Activated naive CD4-positive, alpha-beta T cell (primary cell): ENCODE measurements at places on chromosomes 11 and 22.

DNA sequence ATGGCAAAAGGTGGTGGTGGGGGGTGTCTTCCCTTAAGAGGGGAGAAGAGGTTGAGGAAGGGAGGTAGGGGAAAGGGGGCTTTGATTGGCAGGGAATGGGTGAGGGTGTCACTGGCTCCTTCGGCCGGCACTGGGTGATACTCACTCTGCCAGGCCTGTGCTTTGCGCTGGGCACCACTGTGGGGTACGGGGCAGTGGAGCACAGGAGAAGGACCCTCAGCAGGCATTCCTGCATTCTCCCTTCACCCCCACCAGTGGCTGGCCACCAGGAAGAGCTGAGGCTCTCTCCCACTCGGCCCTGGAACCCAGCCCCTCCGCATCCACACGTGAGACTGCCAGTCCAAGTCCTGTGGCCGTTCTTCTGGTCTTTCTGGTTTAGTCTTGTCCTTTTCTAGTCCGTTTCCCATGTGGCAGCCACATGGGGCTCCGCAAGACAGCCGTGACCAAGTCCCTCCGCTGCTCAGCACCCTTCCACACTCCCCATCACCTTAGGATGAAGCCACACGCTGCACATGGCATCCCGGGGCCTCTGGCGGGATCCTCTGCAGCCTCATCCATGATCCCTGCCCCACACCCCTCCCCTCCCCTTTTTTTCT lies 8.0 kb downstream of the CAPN5 start:
- DNase-seq: no peak

DNA sequence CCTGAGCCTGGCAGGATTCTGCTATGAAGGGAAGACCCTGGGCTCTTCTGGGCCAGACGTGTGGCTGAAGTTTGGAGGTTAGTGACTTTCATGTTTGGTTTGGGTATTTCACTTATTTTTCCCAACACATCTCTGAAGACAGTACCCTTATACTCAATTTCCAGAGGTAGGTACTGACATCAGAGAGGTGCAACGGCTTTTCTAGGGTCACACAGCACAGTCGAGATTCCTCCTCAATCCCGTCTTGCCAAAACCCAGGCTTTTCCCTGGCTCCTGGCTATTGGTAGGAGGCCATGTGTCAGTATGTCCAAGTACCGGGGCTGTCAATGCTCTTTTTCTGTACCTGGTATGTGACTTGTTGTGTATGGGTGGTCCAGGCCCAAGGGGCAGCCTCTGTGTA lies 6.1 kb upstream of the PMM1 start:
- DNase-seq: no peak

DNA sequence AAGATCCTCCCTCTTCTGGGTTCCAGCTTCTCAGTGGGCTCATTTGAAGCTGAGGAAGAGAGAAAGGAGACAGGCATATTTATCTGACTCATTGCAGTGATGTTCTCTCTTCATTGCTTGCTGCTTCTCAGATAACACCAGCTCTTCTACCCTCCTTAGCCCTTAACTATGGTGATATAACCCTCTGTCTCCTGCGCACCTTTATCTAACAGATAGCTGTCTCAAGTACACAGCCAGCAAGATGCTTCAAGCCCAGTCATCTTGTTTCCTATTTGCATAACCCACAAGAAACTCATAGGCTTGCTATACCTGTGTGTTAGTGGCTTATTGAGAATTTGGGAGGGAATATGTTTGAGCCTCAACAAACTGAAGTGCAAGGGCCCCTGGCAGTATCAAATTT lies 12.6 kb downstream of the PRSS23 start:
- DNase-seq: no peak

GRCh38 chr11:118552341-118552740 lies 13.4 kb downstream of the IFT46 start:
- no peak for DNase-seq

DNA sequence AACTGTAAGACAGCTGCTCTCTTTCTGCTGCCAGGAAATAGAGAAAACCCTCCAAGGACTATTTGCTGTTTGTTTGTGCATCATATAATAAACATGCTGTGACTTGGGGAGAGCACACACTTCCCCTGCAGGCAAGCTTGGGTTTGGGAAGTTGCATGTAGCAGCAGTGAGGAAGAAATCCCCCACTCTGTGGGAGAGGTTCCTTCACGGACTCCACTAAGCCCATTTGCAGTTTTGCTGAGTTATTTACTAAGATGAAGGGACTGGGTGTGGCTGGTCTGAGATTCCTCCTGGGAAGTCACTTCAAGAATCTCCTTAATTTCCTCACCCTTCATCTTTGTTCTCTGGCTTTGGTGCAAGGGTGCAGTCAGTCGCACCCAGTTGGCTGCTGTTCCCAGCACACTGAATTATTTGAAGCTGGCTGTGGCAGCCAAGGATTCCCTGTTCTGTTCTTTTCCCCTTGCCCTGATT lies 104.9 kb downstream of the ARFGAP2 start:
- no peak for DNase-seq

- DNase-seq: no peak
These were observed 293.9 kb downstream of the GUCY1A2 start for GRCh38 chr11:106724293-106724892.

DNA sequence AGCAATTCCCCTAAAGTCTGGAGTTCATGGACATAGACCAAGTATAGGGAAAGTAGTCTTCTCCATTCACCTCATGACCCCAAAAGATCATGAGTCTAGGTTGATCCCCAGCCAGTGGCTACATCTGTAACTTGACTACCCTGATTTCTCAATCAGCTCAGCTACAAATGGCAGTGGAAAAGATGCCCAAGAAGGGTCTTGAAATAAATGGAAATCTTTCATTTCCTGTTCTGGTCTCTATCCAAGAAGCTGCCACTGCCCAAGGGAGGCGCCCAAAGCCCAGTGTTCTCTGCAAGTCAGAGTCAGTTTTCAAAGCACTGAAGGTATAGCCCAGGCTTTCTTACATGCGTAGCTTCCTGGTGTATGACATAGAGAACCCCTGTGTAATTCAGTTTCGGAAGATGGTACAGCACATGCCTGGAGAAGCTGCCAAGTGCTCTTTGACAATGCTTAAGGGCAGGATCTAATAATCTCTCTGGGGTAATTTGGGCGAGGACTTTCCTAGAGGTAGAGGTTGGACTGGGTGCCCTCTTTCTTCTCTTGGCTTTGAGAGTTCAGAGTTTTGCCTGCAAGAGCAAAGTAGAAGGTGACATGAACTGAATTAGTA lies 101.1 kb downstream of the ADAMTS15 start:
- no peak for DNase-seq

- no peak for DNase-seq
These were observed 49.1 kb downstream of the COMMD9 start for GRCh38 chr11:36240173-36240572.

DNA sequence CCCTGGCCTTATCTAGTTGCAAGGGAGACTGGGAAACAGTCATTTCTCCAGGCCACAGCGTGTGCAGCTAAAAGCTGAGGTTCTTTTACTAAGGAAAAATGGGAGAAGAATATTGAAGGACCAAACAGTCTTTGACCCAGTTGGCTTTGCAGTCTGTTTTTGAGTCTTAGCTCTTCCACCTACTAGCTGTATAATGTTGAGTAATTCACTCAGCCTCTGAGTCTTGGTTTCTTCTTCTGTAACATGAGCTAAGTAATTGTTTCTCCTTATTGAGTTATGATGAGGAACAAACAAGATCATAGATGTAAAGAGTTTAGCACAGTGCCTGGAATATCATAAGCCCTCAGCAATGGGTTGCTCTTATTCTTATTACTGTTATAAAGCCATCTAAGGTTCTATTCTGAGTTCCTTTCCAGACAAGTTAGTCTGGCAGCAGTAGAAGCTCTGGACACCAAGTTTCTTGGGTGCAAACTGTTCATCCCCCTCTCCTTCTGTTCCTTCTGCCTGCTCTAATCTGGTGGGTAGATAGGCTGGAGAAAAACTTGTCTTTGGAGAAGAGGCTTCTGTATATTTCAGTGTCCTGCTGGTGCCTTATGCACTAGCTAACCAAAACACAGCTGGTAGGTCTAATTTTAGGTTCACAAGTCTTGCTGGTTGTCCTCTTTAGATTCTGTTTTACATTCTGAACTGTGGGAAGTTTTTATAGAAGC lies 13.5 kb downstream of the TRIM44 start:
- DNase-seq: no peak

DNA sequence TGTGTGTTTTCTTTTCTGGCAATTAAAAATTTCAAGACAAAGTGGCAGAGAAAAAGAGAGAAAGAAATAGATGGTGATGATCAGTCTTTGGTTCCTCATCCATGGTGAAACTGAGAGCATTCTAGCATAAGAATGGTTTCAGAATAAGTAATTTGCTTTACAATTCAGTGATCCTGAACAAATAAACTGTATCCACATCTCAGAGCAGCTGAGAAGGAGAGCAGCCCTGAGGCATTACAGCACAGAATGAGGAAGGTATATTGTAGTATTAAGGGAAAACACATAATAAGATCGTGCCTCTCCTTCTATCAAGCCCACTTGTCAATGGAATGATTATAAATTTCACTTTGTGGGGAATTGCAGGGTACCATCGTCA lies 17.4 kb downstream of the LUZP2 start:
- DNase-seq: no peak

DNA sequence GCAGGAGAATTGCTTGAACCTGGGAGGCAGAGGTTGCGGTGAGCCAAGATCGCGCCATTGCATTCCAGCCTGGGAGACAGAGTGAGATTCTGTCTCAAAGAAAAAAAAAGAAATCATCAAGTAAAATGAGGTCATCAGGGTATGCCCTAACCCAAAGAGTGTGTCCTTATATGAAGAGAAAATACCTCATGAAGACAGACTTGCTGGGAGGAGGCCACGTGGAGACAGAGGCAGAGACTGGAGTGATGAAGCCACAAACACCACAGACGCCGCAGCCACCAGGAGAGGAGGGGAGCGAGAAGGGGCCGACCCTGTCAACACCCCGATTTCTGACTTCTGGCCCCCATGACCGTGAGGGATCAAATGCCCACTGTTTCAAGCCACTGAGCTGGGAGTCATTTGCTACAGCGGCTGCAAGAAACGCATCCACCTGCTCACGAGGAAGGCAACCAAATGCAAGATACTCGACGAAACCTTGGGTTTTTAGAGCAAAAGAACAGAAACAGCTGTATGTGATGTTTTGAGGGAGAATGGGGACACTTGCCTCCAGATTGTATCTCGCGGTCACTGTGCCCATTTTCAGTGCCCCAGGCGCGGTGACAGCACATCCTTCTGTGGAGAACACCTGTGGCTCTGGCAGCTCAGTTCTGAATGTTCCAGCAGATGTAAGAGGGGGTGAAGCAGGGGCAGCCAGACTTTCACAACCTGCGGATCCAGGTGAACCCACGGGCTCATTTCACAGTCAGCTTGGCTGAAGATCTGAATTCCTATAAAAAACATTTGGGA lies 1317.2 kb downstream of the TBC1D22A start:
- DNase-seq: no peak

DNA sequence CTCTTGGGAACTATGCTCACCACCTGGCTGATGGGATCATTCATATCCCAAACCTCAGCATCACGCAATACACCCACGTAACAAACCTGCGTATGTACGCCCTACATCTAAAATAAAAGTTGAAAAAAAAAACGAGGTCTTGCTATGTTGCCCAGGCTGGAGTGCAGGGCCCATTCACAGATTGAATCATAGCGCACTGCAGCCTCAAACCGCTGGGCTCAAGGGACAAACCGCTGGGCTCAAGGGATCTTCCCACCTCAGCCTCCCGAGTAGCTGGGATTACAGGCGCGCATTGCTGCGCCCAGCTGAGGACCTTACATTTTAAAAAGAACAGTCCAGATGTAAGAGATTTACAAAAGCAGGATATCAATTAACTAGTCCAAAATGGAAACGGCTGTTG lies 41.9 kb upstream of the EMID1 start:
- DNase-seq: no peak

GRCh38 chr11:78893996-78894395 lies 319.3 kb upstream of the NARS2 start:
- DNase-seq: no peak

DNA sequence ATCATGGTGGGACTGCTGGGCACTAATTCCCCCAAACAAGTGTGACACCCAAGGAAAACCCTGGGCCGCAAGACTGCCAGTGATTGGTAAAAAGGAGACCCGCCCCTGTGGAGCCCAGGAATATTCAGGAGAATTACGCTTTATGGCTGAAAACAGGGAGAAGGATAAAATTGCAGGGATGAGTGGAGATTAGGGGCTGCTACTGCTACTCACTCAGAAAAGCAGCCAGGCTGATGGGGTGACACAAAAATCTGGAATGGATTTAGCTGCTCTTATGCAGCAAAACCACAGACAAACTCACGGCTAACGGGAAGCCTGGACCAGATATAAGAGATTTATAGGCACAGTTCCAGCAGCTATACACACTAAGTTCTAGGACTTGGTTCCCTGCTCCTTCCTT lies 4.4 kb upstream of the FBXO3 start:
- no peak for DNase-seq

DNA sequence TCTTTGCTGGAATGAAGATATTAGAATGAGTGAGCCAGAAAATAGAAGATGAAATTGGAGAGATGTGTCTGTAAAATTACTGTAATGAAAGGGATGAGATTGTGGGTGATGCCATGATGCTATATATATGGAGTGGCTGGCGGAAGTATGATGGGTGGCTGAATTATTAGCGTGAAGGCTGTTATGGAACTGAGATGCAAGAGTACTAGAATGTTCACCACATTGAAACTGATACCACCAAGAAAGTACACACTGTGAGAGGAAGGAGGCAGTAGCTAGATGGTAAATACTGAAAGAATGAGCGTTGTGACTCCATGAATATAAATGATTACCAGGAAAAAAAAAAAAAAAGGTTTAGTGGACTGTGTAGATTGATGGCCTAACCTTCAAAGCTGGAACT lies 411.9 kb downstream of the CNTN5 start:
- no peak for DNase-seq
